Stimulated activated CD4-positive, alpha-beta T cell treated with anti-CD3 and anti-CD28 coated beads, Interleukin-15, amount 100 ng/mL, for 1 hour (primary cell): ENCODE measurements at places on chromosomes 12 and 14.
A peak's percentile ranks its signal among the peaks of the same experiment; 100 is the strongest.

DNA sequence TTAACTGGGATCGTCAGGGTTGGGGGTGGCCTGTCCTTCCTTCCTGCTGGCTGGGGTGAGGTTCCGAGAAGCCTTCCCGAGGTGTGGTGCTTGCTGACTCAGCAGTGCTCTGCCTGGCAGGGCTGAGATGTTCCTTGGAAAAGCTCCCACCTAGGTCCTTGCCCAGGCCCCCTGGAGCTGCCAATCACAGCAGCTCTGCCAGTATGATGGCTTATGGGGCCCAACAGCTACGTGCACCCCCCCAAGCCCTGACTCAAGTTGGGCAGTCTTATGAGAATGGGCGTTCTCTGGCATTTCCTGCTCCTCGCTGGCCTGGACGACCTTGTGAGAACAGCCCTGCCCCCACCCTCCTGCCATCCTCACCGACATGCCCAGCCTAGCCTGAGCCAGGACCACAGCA lies 292.2 kb upstream of the CRY1 start:
- DNase-seq, result no peak

DNA sequence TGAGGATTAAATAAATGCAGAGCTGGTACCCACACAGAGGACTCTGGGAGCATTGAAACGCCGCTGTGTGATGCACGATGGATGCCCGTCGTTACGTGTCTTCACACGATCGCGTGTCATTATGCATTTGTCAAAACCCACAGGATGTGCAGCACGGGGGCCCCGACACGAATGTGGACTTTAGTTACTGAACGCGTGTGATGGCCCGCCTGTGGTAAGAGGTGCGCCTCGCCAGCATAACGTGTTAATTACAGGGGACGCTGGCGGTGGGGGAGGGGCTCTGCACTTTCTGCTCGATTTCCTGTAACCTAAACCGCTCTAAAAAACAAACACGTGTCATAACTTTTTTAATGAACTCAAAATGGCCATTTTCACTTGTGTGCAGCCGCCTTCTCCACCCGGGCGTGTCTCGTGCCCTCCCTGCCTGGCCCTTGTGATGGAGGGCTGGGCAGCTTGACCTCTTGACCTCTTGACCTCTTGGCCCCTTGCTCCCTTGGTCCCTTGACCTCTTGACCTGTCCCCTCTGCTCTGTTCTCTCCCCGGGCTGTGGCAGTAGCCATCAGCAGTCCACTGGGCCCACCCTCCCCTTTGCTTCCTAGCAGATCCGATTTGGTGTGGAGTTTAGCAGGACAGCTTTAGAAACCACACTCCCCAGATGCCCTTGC lies 33.7 kb upstream of the GALNT9 start:
- DNase-seq, result no peak

- DNase-seq, result no peak
Observed at GRCh38 chr14:68363466-68363842, 429.4 kb downstream of the ZFP36L1 start.

DNA sequence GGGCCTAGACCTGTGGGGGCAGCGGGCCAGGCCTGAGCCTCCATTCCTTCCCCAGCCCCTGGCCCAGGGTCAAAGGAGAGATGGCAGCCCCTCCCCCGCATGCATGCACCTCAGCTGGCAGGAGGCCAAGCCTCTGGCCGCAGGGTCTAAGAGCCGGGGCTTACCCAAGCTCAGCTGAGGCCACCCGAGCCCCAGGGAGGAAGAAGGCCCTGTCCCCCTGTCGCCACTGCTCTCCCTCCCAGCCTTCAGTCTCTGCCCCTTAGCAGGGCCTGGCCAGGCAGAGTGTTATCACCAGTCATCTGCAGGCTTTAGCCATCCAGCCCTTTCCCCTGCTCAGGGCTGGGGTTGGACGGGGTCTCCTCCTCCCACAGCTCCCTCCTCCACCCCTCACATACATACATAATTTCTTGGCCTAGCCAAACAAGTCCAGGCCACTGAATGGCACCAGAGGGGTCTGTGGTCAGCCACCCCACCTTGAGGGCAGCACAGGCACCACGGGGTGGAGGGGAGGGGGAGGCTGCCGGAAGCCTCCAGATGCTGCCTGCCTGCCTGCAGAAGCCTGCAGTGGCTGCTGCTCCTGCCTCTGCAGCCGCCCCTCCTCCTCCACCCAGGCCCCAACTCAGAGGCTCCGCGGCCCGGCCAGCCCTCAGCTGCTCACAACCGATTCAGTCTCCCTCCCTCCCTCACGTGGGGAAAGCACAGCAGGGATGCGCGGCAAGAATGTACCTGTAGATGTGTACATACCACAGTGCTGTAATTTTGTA lies 22.8 kb downstream of the RAB35 start:
- DNase-seq, result no peak

GRCh38 chr12:58529114-58529665 lies 391.1 kb downstream of the LRIG3 start:
- DNase-seq, result no peak

DNA sequence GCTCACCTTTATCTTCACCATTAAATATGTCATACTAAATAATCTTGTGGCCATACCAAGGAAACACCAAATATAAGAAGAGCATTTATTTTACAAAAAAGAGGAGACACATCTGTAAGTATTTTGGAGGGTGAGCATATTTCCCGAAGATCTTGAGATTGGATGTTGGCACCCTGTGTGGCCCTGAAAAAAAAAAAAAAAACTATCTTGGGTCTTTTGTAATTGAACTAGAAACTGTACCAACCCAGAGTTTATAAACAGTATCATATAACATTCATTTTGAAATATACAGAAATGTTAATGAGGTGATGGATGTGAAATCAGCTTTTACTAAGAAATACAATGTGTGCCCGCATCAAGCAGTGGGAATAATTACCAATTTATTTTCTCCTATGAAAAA lies 104.0 kb upstream of the FRMD6 start:
- no peak for DNase-seq

DNA sequence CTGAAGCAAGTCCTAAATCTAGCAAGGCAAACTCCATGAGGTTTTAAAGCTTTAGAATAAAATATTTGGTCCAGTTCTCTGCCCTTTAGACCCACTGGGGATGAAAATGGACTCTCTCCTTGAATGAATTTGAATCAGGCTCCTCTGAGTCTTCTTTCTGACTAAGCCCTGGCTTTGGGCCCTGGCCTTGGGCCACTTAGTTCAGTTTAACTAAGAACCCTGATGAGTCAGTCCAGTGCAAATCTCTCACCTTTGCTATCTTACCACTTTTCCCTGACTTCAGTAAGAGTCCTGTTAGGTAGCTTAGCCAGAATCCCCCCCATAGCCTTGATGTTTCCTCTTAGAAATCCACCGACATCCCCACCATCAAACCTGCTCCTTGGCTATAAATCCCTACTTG lies 427.5 kb downstream of the SNAPC1 start:
- no peak for DNase-seq

GRCh38 chr14:72613975-72614319 lies 280.0 kb downstream of the DPF3 start:
- DNase-seq, result no peak

DNA sequence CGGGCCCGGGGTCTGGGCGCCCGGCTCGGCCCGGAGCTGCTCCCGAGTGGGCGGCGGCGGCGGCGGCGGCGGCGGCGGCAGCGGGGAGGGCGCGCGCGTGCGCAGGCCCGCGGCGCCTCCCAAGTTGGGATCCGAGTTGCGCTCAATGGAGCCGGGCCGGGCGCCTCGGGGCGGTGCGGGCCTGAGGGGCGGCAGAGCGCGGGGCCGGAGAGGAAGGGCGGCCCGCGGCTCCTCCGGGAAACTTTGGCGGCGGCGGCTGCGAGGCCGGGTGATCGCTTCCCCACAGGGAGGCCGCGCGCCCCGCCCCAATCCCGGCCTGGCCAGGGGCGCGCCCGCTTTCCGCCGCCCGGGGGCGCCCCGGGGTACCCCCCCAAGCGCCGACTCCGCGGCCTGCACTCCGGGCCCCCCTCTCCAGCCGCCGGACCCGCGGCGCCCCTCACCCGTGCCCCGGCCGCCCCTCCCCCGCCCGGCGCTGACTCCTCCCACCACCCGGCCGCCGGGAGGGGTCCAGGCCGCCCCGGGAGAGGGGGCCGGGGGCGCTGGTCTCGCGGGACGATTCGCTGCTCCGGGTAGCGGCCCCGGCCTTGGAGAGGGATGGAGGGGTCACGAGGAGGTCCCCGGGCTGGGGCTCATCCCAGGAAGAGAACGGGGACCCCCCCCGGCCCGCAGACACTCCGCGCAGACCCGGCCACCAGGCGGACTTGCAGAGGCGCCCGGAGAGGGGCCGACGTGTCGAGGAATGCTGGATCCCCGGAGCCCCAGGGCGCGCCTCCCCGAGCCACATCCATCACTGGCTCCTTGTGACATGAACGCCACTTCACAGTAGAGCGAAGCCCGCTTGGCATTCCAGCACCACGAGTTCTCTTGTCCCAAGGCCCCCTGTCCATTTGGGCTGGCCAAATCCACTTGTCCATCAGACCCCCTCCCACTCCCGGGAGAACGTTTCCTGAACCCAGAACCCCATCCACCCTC lies at the start of gene RILPL1:
Gene RILPL1 (minus strand): TSS at position 48 of the 972 bp plus-strand sequence. CDS start 237 bp downstream, outside the sequence.
- peak; percentile 46 for DNase-seq

DNA sequence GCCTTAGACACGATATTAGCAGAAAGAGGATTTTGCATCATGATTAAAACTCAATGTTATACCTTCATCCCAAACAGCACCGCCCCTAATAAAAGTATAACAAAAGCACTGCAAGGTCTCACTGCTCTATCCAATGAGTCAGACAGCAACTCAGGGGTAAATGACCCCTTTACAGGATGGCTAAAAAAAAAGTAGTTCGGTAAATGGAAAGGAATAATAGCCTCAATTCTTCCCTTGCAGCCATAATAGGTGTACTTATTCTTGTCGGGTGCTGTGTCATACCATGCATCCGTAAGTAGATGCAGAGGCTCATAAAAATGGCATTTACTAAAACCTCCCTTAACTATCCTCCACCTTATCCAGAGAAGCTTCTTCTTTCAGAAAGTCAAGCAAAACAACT lies 53.9 kb upstream of the AP4S1 start:
- DNase-seq, result no peak

DNA sequence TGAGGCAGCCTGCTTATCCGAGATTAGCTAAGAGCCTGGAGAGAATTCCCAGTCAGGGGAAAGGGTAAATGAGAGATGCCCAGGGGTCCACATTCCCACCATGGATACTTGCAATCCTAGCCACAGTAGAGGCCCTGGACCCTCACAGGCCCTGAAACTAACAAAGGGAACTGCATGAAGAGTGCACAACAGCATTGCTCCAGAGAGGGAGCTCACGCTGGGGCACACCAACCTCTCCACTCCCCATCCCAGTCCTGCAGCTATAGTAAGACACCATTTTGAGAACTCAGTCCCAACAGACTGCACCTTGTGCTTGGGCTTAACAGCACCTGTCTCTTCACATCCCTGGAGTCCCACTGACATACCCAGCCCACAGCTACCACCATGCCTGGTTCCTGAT lies 30.5 kb downstream of the CEP83 start:
- no peak for DNase-seq

- DNase-seq, result no peak
Observed at GRCh38 chr12:121630791-121631355, 4.5 kb downstream of the ORAI1 start.

GRCh38 chr12:53352331-53353256 lies 16.4 kb upstream of the SP7 start:
- DNase-seq, result peak; percentile 65

GRCh38 chr12:109218996-109219395 lies 90.1 kb downstream of the FOXN4 start:
- DNase-seq, result no peak

DNA sequence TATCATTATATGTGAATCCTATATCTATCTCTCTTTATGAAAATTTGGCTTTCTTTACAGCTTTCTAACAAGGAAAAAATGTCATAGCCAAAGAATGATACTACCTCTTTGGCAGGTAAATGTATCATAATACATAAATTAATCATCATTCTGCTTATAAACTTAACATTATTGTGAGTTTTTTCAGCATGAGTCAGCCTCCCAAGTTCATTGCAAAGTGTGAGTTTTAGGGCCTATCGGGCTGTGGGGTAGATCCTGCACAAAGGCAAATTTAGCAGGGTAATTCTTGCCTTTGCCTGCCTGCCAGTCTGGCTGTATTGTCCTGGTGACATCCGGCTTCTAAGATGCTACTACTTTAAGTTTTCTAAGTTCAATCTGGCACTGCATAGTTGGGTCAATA lies 412.6 kb downstream of the MDGA2 start:
- DNase-seq, result no peak

GRCh38 chr12:15208140-15208539 lies 13.1 kb downstream of the RERG start:
- DNase-seq, result no peak
